ENCODE measurements at places on chromosomes 4 and X. TPM values are rescaled to one million over a fixed set of nuclear protein-coding genes. Genes with fewer than 3 reads are reported as not detected.
A peak's percentile ranks its signal among the peaks of the same experiment; 100 is the strongest.

The DTHD1 gene
- total RNA-seq: 3.3 TPM

The GRIA2 gene
- total RNA-seq: not detected

The SYTL4 gene
- not detected for total RNA-seq

The PABPC4L gene
- total RNA-seq: not detected

The INTS6L gene
- 19.4 TPM for total RNA-seq

GRCh38 chr4:39452860-39453587 lies 5.7 kb downstream of the RPL9 start:
- no peak overlapping the region for H3K27ac ChIP-seq
- peaks cover 18% of the 10 kb centered on the region for H3K4me1 ChIP-seq
- H3K36me3 ChIP-seq: peaks cover 51% of the 10 kb centered on the region
- no peak for DNase-seq
- H3K27me3 ChIP-seq: no peaks in the 10 kb centered on the region
- H3K4me3 ChIP-seq: no peak overlapping the region

- no peak overlapping the region for H3K4me3 ChIP-seq
- H3K27me3 ChIP-seq: no peaks in the 10 kb centered on the region
- H3K36me3 ChIP-seq: no peaks in the 10 kb centered on the region
- H3K4me1 ChIP-seq: no peaks in the 10 kb centered on the region
- H3K27ac ChIP-seq: no peak overlapping the region
- no peak for DNase-seq
Measured at GRCh38 chrX:54785901-54786300, 12.2 kb downstream of the ITIH6 start.

GRCh38 chrX:18666614-18667013 lies 5.3 kb downstream of the RS1 start:
- no peaks in the 10 kb centered on the region for H3K4me1 ChIP-seq
- no peaks in the 10 kb centered on the region for H3K36me3 ChIP-seq
- DNase-seq: no peak

- no peaks in the 10 kb centered on the region for H3K27me3 ChIP-seq
- no peak overlapping the region for H3K27ac ChIP-seq
- no peak overlapping the region for H3K4me3 ChIP-seq
- H3K4me1 ChIP-seq: no peaks in the 10 kb centered on the region
- H3K36me3 ChIP-seq: peaks cover under 1% of the 10 kb centered on the region
- DNase-seq: no peak
Measured at GRCh38 chr4:67712000-67712625, 11.2 kb upstream of the UBA6 start.

DNA sequence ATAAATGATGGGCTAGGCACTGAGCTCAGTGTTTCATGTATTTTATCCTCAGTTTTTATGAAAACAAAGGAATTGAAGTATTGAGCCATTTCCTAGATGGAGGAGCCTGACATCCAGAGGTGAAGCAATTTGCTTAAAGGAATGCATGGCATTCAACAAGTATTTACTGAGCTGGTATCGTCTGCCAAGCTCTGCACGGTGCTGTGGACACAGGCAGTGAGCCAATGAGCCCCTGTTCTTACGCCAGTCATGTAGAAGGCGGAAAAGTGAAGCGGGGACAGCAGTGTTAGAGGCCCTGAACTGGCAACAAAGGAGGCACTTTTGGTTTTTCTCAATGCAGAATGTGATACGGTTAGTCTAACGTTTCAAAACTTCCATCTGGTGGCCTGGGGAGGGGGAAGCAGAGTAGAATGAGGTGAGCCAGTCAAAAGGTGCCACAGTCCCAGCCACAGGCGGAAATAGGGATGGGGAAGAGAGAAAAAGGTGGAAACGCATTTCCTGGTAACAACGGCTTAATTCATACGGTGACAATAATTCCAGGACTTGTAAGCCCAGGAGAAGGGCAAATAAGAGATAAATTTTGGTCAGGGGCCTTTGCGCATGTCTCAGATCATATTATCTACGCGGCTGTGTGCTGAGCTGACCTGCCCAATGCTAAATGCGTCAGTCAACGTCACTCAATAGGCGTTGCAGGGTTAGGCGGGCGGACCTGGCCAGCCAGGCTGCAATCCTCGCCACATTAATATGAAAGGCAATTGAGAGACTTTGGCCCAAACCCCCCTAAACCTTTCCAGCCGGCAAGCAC lies 133.9 kb downstream of the AFAP1 start:
- DNase-seq: no peak
- H3K36me3 ChIP-seq: no peaks in the 10 kb centered on the region
- H3K27me3 ChIP-seq: no peaks in the 10 kb centered on the region

GRCh38 chr4:47650584-47651130 lies 165.6 kb downstream of the ATP10D start:
- no peak overlapping the region for H3K4me3 ChIP-seq
- H3K27me3 ChIP-seq: no peaks in the 10 kb centered on the region
- no peak overlapping the region for H3K27ac ChIP-seq
- DNase-seq: no peak
- H3K4me1 ChIP-seq: no peaks in the 10 kb centered on the region

DNA sequence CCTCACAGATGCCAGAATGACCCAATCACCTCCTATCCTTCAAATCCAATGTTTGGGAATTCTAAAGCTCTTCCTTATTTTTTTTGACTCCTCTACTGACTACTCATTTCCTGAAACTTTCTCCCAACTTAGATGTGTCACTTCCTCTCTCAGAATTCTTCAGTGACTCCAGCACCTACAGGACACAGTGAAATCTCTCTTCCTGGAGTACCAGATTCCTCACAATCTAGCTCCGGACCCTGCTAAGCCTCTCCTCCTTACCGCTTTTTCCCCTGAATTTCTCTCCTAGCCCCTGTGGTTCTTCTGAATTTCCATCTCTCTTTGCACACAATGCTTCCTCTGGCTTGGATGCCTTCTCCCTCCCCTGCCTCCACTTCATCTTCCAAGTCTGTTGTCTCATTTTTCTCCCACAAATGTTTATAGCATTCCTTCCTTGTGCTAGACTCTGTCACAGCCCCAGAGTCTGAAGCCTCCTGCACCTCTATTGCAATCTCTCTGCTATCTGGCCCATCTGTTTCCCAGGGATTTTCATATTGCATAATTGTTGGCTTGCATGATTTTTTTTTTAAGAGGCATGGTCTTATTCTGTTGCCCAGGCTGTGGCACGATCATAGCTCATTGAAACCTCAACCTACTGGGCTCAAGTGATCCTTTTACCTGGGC lies 80.1 kb downstream of the ANAPC4 start:
- DNase-seq: no peak
- no peaks in the 10 kb centered on the region for H3K4me1 ChIP-seq
- H3K4me3 ChIP-seq: no peak overlapping the region
- H3K27ac ChIP-seq: no peak overlapping the region
- H3K27me3 ChIP-seq: no peaks in the 10 kb centered on the region

GRCh38 chr4:168857009-168857408 lies 153.0 kb downstream of the CBR4 start:
- H3K27ac ChIP-seq: no peak overlapping the region
- no peaks in the 10 kb centered on the region for H3K4me1 ChIP-seq
- H3K4me3 ChIP-seq: no peak overlapping the region
- DNase-seq: no peak
- no peaks in the 10 kb centered on the region for H3K27me3 ChIP-seq
- H3K36me3 ChIP-seq: no peaks in the 10 kb centered on the region

DNA sequence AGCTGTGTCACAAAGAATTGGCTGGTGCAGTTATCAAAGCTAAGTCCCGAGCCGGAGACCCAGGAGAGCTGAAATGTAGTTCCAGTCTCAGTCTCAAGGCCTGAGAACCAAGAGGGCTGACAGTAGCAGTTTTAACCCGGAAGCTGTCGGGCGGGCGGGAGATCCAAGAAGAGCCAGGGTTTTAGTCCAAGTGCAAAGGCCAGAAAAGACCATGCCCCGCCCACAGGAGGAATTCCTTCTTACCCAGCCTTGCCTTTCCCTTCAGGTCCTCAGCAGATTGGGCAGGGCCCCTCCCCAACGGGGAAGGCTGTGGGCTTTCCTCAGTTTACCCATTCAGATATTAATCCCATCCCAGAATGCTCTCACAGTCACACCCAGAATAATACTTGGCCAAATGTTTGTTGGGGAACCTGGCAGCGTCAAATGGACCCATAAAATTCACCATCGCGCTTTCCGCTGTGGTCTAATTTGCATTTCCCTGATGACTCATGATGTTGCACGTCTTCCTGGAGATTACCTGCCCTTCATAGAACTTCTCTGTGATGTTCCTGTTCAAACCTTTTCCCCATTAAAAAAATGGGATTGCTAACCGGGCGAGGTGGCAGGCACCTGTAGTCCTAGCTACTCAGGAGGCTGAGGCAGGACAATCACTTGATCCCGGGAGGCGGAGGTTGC lies 16.2 kb downstream of the MAEA start:
- DNase-seq: peak; percentile 54
- H3K4me1 ChIP-seq: peaks cover 42% of the 10 kb centered on the region
- no peaks in the 10 kb centered on the region for H3K36me3 ChIP-seq
- H3K4me3 ChIP-seq: no peak overlapping the region
